ENCODE measurements at places on chromosomes 2 and 18.

DNA sequence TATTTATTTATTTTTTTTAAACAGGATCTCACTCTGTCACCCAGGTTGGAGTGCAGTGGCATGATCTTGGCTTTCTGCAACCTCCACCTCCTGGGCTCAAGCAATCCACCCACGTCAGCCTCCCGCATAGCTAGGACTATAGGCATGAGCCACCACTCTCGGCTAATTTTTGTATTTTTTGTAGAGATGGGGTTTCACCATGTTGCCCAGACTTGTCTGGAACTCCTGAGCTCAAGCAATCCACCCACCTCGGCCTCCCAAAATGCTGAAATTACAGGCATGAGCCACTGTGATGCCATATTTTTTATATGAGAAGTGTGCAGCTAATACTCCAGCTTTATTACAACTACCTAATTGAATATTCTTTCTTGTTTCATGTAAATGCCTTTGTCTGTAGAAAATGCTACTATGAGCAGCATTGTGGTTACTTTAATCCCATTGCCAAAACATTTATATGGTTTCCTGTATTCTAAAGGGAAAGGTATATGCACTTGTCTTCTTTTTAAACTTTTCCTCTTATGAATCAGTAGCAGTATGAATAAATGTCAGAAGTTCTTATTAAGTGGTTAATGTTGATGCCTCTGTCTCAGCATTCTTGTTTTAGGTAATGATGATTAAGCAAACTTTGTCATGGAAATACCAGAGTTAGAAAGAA is 9.5 kb upstream of the BCL2L11 start:
- no peak for DNase-seq

DNA sequence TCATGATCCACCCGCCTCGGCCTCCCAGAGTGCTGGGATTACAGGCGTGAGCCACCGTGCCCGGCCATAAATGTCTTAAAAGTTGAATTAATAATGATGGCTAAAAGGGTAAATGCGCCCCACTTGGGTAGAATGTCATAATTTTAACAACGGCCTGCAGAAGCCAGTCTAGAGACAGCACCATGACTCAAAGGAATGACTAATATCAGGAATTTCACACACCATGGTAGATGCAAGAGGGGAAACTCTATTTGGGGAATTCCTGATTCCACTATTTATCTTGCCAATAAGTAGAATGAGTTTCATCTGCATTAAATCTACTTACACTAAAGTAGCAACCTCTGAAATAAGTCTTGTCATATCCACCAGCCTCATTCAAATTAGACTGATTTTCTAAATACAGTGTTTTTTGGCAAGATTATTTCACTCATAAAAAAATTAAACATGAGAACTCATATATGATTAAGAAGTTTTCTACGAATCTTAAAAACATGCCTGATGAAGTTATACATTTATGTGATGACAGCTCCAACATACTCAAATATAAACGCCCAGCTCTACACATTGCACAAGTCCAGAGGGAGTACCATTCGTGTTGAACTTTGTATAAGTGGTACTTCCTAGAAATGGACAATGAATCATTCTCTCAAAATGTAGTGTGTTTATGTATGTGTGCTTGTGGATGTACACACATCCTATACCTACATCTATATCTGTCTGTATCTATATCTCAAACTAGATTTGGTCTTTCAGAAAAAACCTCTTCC is 309.7 kb downstream of the IRS1 start:
- DNase-seq, result no peak

- DNase-seq, result no peak
Measured at GRCh38 chr2:191539068-191539467, 138.9 kb upstream of the NABP1 start.

- DNase-seq, result no peak
Measured at GRCh38 chr18:70377857-70378701, 89.2 kb downstream of the SOCS6 start.

GRCh38 chr2:98568161-98568956 is 40.0 kb downstream of the COA5 start:
- no peak for DNase-seq

DNA sequence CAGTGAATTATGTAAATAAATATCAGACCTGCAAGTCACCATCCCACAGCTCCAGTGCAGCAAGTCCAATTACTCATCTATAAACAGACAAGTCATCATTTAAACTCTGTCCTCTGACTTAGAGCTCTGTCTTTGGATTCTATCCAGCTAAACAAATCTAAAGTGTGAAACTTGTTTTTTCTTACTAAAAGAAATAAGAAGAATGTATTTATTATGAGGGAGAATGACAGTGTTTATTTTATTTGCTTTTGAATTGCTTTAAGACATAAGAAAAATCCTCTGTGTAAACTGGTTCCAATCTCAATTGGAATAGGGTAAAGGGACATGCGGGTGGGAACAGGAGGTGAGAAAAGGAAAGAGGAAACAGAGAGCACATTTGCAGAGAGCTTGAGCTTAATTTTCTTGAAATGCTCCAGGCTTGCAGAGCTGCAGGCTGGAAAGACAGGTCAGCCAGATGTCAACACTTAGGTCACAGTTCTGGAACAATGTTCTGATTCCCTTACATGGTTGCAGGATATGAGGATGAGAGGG is 355.8 kb downstream of the MEIS1 start:
- no peak for DNase-seq
